ENCODE measurements at places on chromosomes 4 and X.

GRCh38 chr4:88409789-88410188, 31.1 kb downstream of the HERC6 start:
- DNase-seq, result no peak

- DNase-seq, result no peak
Observed at GRCh38 chr4:24820541-24820940, 25.2 kb downstream of the SOD3 start.

DNA sequence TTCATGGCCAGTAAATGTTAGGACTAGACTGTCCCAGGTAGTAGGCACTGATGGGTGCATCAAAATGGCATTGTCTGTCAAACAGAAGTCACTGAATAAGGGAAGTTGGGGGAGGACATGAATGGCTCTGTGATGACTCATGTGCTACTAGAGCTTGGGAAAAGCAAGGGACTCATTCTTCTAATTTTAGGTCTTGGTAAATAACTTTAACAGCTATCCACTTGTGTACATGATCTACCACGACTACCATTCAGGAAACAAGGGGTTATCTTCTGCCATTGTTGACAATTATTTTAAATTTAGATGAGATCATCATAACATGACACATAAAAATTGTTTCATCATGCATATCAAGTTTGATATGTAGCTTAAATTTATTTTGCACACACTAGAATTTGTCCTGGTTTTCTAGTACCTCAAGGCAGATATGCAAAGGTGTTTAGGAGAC, 6.3 kb downstream of the AREG start:
- peak; percentile 61 for DNase-seq

GRCh38 chr4:967113-968104, 6.0 kb downstream of the DGKQ start:
- DNase-seq, result no peak

DNA sequence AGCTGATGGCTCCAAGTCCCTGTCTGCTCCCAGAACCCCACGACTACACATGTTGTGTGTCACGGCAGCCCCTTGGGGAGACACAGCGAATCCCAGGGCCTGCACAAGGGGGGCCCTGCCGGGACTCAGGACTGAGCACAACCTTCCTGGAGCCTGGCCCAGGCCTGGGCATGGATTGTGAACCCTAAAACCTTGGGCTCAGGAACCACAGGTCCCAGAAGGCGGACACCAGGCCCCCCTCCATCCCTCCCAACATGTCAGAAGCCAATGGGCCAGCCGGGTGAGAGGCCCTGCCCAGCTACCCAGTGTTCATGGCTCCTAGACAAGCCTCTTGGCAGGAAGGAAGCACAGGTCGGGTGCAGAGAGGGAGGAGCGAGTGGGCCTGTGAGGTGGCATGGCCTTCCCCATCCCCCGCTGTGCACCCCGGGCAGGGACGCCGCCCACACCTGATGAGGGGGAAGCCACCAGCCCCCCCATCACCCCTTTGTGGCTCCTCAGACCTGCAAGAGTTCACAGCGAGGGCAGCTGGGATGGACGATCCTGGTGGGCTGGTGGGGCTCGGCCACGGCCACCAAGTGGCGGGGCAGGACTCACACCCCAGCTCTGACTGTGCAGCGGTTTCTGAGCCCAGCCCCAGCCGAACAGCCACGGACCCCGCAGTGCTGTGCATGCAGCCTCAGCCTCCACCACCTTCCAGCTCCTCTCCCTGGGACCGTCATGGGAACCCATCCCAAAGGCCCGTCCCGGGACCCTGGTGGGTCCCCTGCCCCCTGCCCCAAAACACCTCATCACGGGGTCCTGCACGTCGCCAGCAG, 3.7 kb downstream of the PDE6B start:
- DNase-seq, result no peak

GRCh38 chr4:152981278-152981677, 45.2 kb downstream of the FHDC1 start:
- peak; percentile 37 for DNase-seq

DNA sequence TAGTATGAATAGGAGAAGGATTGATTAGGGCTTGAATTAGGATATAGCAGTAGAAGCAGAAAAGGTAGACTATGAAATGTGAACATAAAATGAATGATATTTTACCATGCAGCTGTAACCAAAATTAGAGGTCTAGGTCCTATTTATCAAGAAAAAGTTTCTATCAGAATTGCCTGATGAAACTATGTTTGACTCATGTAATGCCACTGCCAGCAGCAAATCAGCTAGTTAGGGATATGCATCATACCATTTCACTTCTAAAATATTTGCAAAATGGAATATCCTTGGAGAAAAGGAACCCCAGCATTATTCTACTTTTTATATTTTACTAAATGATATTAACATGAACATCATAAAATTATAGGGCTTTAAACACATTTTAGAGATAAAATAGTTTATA, 188.4 kb downstream of the WDFY3 start:
- no peak for DNase-seq

DNA sequence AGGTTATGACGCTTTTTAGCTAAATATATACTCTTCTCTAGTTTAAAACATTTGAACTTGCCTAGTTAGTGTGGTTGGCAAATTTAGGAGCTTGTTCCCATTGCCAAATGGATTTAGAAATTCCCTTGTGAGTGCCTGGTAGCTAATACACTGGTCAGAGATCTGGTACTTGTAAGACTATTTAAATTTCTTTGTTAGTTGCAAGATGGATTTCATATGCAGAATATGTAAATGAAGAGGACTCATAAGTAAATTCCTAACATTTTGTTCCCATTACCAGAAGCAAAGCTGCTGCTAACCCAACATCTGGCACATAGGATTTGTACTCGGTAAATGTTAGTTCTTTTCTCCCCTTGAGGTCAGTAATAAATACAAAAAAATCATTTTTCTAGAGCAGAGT, 56.0 kb upstream of the PGK1 start:
- DNase-seq, result no peak

GRCh38 chrX:120512627-120513026, 43.5 kb upstream of the LAMP2 start:
- DNase-seq, result no peak

- DNase-seq, result no peak
Observed at GRCh38 chrX:36847496-36847895, 160.7 kb upstream of the FAM47C start.

DNA sequence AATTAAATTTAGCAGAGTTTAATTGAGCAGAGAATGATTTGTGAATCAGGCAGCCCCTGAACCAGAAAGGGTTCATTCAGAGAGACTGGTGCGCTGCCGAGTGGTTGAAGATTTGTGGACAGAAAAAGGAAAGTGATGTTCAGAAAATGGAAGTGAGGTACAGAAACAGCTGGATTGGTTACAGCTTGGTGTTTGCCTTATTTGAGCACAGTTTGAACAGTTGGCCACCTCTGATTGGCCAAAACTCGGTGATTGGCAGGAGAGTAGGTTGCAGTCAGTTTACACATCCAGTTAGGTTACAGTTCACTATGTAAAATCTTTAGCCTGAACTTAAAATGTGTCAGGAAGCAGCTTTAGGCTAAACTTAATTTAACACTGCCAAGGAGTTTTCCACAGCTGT, 14.9 kb downstream of the MID1IP1 start:
- DNase-seq, result no peak

- DNase-seq, result no peak
Observed at GRCh38 chr4:56976837-56977320, 527 bp downstream of the NOA1 start.

- DNase-seq, result no peak
Observed at GRCh38 chrX:152901816-152902501, 4.1 kb downstream of the ZNF185 start.
